ENCODE measurements at places on chromosomes 7 and 10.

DNA sequence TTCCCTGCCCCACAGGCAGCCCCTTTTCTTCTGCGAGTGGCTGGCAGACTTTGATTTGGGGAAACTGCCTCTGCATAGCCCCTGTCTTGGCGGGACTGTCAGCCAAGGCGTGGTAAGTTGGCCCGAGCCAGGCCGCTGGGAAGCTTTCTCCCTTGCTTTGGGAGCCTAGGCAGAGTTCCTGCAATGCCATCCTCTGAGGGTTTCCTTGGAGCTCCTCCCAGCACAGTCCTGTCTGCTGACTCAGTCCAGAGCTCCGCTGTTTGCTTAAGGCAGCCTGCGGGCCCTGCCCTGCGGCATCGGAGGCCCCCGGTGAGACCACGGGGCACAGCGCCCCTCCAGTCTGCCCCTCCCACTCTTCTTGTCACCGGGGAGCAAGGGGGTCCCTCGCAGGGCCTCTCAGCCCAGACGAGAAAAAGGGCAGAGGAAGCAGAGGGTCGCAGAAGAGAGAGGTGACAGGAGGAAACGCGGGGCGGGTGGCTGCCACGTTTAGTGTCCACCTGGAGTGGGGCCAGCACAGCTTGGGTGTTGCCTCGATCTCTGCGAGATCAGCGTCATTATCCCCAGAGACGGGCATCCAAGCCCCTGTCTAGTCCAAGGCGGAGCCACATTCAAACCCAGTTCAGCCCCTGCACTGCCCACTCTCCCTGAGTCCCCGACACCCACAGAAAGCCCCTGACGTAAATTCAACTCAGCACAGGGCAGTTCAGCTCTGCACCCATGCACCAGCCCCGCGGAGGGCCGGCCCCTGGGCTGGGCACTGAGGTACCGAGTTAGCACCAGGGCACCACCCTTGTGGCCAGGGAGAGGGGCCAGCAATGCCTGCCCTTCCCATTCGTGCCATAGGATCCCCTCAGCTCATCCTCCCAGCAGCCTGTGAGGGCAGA lies 59.0 kb upstream of the CHST15 start:
- DNase-seq: no peak

DNA sequence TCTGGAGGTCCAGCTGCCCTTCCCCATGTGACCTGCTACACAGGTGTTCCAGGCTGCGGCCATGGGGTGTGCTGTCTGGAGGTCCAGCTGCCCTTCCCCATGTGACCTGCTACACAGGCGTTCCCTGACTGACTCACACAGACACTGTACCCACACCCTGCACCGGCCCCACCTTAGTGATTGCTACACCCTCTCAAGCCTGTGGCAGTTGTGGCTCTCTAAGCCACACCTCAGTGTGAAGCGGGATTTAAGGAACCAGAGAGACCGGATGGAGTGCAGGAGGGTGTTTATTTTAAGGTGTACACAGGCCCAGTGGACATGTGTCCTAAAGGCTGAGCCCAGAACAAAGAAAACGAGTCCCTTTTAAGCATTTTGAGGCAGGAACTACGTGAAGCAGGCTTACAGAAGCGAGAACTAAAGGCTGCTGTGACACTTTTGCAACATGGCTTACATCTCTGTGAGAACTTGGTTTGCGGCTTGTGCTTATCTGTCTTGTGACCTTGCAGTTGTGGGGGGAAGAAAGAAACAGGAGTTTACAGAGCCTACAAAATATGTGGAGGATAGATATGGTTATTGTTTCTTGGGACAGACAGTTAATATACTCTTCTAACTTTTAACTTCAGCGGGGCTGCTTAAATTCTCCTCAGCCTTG lies 326.4 kb downstream of the PAXIP1 start:
- no peak for DNase-seq

DNA sequence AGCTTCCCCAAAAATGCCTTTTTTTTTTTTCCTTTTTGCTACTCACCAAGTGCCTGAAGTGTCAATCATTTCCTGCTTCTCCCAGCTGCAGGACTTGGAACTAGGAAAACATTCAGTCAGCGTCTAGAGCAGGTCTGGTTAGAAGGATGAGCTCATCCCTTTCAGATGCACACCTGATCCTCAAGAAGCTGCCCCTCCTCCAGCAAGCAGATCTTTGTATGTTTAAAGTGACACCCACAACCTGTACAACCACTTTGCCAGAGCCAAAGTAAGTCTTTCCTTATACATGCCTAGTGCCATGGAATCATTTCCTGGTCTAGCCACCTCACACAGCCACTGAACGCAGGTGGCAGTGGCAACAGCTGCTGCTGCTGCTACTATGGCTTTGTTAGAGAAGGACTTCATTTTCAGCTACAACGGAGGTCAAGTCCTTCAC lies 10.4 kb upstream of the USP54 start:
- DNase-seq: no peak

DNA sequence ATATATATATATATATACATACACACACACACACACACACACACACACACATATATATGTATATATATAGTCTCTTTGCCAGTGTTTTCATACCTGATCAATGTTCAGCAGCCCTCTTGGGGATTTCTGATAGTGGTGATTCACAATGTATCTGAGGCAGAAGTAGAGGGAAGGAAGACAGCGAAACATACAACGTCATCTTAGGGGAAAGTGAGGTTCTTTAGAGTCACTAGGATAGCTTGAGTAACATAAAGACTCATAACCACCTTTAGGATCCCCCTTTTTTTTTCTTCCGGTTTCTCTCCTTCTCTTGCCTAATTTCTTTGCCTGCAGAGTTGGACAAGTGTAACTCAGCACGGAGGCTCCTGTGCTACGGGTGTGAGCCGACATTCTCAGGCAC lies 56.6 kb downstream of the PODXL start:
- DNase-seq: no peak

- no peak for DNase-seq
Measured at GRCh38 chr10:3478153-3478552, 305.6 kb upstream of the PITRM1 start.

GRCh38 chr7:66277492-66277891 lies 72.4 kb downstream of the TPST1 start:
- no peak for DNase-seq

DNA sequence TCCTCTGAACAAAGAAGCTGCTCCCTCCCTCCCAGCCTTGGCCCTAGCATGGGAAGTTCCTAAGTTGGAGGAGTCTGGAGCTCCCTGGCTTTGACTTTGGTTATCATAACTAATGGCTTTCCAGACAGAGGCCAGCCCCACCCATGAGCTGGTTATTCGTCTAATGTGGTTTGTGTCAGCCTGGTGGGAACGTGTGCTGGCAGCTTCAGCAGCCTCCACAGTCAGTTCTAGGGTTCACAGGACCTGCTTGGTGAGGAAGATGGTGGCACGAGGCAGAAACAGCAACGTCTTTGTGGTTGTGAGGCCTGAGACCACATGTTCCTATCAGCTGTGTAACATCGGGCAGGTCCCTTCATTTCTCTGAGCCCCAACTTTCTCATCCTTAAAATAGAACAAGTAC lies 103.1 kb downstream of the PAXIP1 start:
- DNase-seq: no peak

DNA sequence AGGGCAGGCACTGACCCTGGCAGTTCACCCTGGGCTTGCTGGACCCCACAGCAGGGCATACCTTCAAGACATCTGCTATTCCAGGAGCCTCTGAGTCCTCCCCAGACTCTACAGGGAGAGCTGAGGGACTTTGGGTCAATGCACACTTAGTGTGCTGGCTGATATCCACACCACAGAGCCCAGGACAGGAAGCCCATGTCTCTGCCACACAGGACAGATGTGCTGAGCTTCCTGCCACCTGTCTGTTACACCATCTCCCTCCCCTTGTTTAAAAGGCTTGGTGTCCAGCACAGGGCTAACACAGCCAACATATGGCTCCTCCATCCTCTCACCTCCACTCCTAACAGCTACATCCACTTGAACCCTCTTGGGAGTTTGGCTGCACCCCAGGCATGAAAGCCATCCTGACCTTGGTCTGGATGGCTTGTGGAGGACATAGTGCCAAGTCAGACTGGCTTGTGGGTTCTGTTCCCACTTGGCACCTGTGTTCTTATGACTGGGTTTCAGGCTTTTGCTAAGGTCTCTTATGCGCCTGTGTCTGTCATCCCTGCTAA lies 529.8 kb downstream of the GALNT17 start:
- no peak for DNase-seq

DNA sequence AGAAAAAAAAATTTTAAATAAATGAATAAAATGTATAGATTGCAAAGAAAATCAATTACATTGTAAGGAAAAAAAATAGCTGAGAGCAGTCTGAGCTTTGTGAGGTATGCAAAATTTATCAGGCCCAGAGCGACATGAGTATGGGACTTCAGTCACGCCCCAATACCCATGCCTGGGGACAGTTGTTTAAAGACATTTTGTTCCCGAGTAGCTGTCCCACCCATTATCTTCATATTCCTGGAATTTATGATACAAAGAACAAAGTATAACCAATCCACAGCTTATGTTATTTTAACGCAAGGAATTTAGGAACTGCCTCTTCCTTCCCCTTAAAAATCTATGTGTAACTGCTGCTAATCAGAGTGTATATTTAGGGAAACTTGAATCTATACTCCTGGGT lies 1.6 kb upstream of the PON2 start:
- DNase-seq: no peak

DNA sequence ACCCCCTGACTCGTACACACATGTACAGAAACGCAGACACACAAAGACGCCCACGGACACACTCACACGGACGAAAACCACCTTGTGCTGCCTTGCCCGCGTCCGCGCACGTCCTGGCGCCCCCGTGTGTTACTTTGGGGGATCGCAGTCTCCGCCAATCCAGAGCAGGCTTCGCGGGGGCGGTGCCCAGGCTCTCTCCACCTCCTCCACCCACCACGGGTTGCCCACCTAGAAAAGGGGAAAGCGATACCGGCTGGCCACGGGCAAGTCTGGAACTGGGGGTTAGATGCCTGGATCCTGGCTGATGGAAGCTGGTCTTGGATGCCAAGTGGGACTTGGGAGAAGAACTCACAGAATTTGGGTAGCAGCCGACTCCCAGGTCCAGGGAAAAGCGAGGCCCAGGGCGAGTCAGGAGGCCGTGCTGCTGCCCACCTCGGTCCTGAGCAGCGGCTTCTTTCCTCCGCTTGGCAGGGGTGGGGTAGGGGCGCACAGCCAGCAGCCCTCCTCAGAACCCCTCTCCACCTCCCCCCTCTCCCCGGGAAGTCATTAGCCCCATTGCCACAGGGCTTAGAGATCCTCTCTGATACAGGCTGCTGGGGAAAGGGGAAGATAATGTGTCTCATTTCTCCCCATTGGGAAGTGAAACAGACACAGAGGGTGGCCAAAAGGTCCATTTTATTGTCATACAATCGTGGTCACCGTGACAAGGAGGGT lies 4.6 kb upstream of the VGF start:
- DNase-seq: peak; percentile 68

DNA sequence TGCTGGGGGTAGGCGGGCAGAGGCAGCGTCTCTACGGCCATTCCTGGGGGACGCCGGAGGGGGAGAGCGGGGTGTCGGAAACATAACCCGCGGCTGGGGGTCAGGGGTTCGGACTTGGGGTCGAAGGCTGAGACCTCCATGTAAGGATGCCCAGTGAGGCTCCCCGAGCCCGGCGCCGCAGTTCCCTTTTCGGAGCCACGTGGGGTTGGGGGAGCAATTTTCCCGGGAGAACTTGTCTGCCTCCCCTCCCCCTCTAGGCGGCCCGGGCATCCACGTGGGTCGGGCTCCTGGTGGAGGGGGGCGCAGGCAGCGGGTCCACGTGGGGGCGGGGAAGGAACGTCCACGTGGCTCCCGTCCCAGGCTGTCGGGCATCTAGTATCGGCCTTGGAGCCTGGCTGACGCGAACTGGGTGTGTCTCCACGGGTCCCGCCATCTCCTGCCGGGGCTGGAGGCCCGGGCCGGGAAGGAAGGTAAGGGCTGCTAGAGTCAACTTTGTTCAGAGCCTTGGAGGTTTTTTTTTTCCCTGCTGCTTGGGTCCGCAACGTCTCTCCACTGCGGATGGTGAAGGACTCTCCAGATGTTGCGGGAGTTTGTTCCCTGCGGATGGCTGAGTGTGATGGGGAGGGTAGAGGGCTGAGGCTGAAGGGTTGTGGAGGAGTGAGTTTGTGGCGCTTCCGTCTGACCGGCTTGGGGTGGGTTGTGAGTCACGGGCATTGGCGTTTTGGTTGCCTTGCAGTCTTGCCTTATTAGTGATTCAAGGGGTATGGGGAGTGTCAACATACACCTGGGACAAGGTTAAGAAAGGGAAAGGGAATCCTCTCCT lies 744 bp downstream of the PPRC1 start:
- no peak for DNase-seq

DNA sequence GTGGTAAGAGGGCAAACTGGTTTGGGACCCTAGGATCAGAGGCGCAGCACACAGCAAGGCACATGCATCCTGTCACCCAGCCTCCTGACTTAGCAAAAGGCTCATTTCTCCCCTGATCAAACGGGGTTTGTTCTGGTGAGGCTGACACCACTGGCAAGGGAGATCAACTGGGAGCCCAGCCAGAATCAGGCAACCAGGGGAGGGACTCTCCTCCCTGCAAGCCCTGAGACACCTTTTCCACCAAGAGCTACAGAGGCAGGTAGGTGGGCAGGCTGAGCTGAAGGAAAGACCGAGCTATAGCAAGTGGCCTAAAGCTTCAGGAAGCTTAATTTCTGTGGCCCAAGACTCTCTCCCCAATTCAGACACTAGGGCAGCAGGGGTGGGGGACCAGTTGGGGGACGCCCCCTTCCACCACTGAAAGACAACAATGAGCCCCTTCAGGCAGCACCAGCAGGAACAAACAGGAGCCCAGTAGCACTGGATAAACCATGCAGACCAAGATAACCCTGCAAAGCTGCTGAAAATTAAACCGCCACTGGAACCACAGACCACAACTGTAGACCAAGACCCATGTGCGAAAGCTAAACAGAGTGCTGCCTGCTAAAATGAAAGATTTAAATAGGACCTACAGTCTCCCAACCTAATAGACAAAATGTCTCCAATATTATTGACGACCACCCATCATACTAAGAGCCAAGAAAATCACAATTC lies 27.1 kb upstream of the SAR1A start:
- DNase-seq: no peak

- no peak for DNase-seq
Measured at GRCh38 chr7:74182453-74183090, 8.4 kb downstream of the EIF4H start.

GRCh38 chr7:150924369-150924781 lies 53.7 kb downstream of the KCNH2 start:
- no peak for DNase-seq

DNA sequence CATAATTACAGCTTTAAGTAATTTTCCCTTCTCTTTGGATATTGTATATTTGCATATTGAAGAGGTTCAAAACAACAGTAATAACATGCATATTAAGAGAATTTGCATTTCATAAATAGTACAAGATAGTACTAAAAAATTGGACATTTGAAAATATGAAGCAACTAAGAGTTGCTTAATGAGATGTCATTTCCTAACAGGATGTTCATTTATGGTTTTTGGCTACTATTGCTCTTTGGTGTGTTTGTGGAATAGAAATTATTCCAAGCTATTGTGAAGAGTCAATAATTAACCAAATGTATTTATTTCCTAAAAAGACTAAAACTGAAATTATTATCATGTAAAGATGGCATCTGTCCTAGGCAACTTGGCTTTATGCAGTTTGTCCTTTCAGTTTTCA lies 4.1 kb upstream of the SGCE start:
- no peak for DNase-seq

- DNase-seq: no peak
Measured at GRCh38 chr10:5776881-5777197, 36.4 kb downstream of the GDI2 start.
